ENCODE measurements at places on chromosomes 11 and 22.

GRCh38 chr11:121604152-121604551 is 151.4 kb upstream of the SORL1-AS1 start:
- no peak for DNase-seq

GRCh38 chr11:20611445-20611844 is 12.0 kb downstream of the SLC6A5 start:
- DNase-seq: no peak

DNA sequence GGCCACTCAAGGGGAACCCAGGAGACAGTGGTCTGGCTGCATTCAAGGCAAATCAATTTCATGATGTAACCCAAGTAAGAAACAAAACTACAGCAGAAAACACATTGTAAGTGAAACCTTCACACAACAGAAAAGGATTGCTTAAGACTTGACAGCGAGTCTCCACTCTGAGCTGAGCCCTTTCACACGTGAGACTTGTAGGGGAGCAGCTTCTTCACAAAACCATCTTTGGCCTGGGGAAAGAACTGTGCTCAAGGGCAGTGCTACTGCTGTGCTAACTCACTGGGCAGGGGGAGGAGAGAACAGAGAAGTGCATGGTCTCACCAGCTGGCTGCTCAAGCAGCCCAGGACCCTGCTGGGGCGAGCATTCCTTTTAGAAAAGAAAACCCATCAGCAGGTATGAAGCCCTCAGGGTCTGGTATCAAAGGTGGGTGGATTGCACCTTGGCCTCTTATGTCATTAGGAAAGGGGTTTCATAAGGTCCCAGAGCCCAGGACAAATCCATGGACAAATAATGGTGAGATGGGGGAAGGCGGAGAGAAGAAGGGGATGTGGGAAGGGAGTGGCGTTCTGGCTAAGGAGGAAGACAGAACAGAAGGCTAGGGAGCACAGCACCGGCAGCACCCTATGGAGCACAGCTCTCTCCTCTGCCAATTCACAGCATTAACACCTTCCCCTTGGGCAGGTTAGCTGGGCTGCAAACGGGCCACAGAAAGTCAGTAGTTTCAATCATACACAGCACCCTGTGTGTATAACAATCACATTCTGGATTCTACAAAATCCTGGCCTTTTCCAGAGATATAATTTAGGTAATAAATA is 20.6 kb upstream of the RAPSN start:
- DNase-seq: no peak

- DNase-seq: peak; percentile 50
Measured at GRCh38 chr11:114762408-114762807, 84.1 kb downstream of the NXPE2 start.

- DNase-seq: no peak
Measured at GRCh38 chr11:95084509-95084908, 5.1 kb upstream of the ENDOD1 start.

DNA sequence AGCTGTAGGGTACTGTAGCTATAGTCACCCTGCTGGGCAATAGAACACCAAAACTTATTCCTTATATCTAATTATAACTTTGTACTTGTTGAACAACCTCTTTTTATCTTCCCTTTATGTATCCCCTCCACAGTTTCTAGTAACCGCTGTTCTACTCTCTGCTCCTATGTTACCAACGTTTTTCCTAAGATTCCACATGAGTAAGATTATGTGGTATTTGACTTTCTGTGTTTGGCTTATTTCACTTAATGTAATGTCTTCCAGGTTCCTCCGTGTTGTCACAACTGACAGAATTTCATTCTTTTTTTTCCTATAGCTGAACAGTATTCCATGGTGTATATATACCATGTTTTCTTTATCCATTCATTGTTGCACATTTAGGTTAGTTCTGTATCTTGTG is 258.4 kb downstream of the DYNC2H1 start:
- DNase-seq: no peak

DNA sequence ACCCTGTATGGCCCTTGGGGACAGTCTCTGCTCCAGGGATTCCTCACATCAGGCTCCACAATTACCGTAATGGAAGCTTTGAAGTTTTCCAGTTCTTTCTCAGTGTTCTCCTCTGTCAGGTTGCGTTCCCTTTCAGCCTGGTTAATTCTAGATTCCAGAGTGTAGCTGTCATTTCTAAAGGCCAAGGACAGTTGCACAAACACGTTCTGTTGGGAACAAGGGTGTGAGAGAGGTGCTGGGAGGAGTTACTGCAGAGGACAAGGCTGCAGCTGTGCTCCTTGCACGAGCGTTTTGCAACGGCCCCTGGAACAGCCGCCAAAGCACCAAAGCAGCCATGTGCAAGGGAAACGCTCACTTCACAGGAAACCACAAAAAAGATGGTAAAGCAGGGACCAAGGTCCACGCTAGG is 35.9 kb upstream of the LYVE1 start:
- DNase-seq: peak; percentile 38

DNA sequence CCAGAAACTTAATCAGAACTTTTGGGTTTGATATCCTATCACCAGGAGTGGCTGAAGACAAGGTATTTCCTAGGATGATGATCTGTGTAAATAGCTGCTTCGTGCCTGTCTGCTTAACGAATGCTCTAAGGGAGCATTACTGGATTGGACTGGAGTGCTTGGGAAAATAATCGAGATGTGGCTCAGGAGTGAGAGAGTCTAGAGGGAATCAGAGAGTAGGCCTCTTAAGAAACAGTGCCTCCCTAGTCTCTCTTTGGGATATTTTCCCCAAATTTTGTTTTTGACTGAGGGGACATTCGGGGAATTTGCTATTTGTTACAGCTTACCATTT is 2.5 kb downstream of the MAML2 start:
- DNase-seq: no peak

DNA sequence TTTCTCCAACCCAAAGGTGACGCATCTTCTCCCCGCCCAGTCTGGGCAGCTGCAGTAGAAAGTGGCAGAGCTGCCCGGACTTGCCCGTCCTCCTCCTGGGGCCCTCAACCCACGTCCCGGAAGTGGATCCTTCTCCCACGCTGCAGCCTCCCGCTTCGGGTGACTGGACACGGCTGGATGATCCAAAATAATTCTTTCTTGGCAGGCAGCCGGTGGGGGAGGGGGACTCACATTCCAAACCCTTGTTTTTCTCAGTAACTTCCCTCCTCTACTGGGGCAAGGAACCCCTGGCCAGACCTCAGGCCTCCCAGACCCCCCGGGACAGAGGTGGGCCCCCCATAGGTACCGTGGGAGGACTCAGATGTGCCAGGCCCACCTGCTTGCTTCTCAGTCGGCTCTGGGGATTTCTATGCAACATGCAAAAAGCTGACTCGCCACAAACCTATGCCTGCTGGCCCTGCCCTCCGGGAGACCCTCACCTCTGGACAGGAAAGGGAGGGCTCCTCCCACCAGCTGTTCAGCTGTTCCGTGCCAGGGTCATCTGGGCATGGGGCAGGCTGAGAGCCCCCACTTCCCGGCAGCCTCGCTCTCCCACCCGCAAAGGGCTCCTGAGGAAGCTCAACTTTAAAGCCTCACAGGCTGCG is 1.4 kb downstream of the PLXNB2 start:
- DNase-seq: peak; percentile 53

DNA sequence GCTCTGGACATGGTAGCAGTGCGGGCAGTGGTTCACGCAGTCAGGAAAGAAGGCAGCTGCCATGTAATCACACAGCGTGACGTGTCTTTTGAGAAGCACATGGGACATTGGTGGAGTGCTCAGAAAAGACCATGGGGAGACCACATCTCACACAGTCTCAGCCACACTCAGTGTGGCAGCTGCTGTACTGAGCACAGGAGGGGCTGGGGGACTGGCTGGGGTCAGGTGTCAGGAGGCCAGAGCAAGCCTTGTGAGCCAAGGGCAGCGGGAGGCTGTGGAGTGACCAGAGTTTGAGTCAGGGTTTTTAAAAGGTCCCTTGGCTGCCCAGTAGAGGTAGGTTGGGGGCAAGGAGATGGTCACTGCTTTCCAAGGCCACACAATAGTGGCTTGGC is 18.5 kb downstream of the CLDN5 start:
- DNase-seq: no peak

DNA sequence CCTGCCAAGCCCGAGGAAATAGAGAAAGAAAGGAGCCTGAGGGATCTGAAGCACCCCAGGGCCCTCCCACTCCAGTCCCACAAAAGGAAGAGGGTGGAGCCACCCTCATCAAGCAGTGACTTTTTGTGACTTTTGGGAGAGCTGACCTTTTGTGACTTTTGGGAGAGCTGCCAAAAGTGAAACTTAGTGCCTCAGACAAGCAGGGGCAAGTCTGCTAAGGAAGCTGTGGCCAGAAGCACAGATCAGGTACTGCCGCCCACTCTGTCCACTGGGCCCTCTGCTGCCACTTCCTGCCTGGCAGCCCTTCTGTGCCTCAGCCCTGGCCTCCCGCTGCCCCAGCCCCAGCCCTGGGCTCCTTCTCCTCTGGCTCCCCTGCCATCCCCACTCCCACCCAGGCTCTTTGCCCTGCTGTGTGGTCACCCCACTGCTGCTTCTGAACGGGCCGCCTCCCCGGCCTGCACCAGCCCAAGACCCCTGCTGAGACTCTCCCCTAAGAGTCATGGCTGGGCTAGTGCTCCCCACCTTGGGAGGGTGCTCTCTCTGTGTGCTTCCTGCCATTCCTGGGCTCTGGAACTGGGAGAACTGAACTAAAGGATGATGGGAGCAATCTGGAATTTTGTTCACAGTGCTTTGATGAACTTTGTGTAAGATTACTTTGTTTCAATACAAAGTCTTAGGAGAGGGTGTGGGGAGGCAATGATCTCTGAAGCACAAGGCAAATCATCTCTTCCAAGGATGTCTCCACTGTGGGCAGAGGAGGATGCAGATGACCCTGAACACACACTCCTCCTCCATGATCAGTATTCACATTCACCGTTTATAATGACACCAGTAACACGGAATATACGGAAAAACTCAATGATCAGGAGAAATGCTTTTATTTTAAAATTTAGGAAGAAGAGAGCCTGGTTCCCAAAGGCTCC is at the start of gene APOBEC3H:
TSS of gene APOBEC3H (plus strand) at position 147 of the 923 bp plus-strand sequence. CDS start 3,035 bp downstream, outside the sequence.
- no peak for DNase-seq

DNA sequence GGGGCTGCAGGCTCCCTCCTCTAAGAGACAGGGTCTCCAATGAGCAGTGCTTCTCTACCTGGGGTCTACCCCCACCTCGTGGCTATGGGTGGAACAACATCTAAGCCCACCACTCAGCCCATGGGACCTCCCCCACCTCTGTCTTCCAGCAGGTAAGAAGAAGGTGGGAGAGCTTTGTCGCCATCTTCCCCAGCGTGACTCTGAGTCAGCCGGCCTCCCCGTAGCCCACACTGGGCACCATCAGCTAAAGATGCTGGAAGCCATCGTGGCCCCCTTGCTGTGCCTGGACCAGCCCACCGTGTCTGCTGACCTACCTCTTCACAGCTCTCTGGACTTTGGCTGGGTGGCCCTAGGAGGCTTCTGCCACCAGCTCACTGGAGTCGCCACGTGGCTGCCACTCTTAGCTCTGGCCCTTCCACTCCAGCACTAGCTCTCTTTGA is 944 bp downstream of the C11orf86 start:
- DNase-seq: no peak

- no peak for DNase-seq
Measured at GRCh38 chr11:78140392-78141077, 1.1 kb upstream of the ALG8 start.

DNA sequence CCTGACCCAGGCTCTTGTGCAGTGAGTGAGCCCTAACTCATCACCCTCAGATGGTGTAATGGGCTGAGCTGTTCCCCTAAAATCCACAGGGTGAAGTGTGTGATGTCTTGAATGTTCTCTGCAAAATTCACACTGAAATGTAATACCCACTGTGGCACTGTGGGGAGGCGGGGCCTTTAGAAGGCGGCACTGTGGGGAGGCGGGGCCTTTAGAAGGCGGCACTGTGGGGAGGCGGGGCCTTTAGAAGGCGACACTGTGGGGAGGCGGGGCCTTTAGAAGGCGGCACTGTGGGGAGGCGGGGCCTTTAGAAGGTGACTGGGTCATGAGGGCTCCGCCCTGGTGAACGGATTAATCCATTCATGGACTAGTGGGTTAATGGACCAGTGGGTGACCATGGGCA is 33.0 kb downstream of the CHID1 start:
- DNase-seq: no peak

DNA sequence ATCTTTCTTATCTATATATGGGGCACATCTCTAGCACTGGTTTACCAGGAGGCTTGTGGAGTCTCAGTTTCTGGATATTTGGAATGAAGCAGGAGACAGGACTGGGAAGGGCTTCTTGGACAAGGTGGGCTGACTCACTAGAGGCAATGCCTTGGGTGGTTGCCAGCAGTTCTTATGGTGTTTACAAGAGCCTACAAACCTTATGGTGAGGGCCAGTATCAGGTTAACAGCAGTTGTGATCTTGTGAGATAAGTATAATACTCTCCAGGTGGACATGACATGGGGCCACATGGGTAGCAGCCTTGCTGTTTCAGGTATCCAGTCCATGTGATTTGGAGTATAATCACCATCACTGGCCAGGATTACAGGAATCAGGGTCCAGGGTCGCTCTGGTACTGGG is 10.2 kb downstream of the FUT4 start:
- DNase-seq: no peak

- peak; percentile 33 for DNase-seq
Measured at GRCh38 chr22:46791201-46791731, 28.8 kb downstream of the TBC1D22A start.

- no peak for DNase-seq
Measured at GRCh38 chr11:128927683-128928336, 14.9 kb downstream of the TP53AIP1 start.

DNA sequence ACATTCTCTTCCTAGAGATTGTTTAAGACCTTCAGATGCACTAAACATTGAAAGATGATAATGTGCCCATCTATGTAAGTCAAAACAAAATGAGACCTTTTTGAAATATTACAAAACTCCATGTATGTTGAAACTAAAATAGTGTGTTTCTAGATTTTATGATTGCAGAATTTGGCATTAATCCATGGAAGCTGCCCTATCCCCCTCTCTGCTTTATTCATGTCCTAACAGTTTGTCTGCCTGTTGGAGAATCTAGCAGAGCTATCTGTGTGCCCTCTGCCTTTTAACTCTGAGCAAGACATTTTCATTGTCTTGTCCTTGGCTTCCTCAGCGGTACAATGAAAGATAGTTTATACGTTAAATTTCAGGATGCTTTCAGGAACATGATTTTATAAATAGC is 105.5 kb downstream of the FAT3 start:
- DNase-seq: no peak

- no peak for DNase-seq
Measured at GRCh38 chr22:30348404-30348803, 8.3 kb downstream of the SF3A1 start.

GRCh38 chr22:40491990-40492631 is 121.7 kb downstream of the SGSM3 start:
- DNase-seq: no peak

- no peak for DNase-seq
Measured at GRCh38 chr11:86142170-86142569, 73.3 kb upstream of the PICALM start.

- no peak for DNase-seq
Measured at GRCh38 chr11:17803754-17804334, 69.3 kb downstream of the KCNC1 start.
